Osteoblast (primary cell): ENCODE measurements at places on chromosomes 11 and 22. TPM values are rescaled to one million over a fixed set of nuclear protein-coding genes. Genes with fewer than 3 reads are reported as not detected.
A peak's percentile ranks its signal among the peaks of the same experiment; 100 is the strongest.

- peak; percentile 71 for DNase-seq
Observed at GRCh38 chr11:73139476-73140198, 2.5 kb downstream of the FCHSD2 start.

DNA sequence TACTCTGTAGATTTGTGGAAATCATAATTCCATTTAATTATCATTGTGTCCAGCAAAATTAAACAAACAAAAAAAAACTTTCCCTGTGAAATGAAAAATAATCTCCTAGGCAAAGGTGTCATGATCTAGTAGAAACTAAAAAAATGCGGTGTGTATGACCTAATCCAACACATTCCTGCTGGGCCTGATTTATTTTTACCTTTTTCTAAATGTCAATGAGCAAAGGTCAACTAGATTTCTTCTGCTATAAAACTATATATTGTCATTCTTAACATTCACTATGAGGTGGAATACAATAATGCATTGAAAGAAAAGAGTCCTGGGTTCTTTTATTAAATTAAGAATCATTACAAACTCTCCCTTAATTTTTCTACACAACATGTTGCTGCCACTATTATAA is 57.1 kb upstream of the MN1 start:
- no peak for DNase-seq

GRCh38 chr11:96508861-96509260 is 119.0 kb downstream of the JRKL start:
- no peak for DNase-seq

GRCh38 chr22:22703715-22704114 is 59.3 kb downstream of the GGTLC2 start:
- DNase-seq, result peak; percentile 52

DNA sequence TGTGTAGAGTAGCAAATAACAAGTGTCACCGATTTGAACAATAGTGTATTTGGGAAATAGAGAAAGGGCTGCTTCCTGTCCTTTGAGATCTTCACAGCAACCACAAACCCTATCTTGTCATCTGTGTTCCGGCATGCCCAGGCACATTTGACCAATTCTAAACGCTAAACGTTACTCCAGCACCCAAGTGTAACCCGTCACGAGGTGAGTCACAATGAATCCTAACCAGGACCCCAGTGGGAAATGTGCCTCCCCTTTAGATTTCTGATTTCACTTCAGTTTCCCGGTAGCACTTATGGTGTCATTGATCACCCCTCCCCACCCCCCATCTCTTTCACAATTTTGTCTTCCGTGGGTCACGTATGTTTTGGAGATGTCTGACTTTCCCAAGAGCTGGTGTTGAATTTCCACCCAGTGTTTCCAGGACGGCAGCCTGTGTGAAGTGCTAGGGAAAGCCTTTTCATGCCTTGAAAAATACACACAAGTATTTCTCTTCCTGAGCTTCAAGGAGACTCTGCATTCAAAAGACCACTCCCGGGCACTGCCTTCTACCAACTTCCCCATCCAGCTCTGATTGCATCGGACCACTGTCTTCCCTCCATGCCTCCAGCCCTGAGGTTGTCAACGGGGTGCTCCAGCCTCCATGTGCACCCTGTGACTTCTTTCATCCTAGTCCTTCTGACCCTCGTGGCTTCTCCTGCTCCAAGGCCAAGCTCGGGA is 10.5 kb upstream of the C11orf24 start:
- peak; percentile 45 for DNase-seq

DNA sequence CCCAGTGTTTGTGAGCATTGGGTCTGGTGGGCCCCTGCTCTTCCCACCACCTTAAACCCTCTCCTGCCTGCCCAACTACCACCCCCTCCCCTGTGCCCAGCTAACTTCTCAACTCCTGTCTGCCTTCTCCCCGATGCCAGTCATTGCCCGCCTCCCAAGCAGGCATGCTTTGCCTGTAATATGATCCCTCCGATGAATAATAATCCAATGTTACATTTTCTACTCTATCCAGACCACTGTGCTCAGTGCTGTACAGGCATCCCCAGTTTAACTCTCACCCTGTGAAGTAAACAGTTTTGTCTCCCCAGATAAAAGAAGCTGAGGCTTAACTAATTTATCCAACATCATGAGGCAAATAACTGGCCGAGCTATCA is 35.5 kb upstream of the OLFML1 start:
- no peak for DNase-seq

DNA sequence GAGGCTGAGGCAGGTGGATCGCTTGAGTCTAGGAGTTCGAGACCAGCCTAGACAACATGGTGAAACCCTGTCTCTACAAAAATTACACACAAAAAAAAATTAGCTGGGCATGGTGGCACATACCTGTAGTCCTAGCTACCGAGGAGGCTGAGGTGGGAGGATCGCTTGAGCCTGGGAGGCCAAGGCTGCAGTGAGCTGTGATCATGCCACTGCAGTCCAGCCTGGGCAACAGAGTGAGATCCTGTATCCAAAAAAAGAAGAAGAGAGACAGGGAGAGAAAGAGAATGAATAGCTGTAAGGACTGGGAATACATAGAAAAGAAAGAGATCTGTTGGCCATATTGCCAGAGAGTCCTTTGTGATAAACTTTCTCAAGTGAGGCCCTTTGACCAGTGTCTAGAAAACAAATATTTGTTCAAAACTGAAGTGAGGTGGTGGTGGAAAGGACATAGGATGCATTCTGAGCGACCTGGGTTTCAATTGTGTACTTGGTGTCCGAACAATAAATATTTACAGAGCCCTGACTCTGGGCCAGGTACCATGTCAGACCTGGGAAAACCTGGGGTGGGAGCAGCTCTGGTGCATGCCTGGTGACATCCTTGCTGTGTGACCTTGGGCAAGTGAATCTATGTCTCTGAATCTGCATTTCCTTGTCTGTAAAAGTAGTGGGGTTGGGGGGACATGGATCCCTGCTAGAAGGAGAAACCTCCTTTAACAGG is 89.6 kb upstream of the CRYBB3 start:
- DNase-seq, result no peak

- peak; percentile 71 for DNase-seq
Observed at GRCh38 chr11:1773131-1773993, 9.6 kb upstream of the CTSD start.

DNA sequence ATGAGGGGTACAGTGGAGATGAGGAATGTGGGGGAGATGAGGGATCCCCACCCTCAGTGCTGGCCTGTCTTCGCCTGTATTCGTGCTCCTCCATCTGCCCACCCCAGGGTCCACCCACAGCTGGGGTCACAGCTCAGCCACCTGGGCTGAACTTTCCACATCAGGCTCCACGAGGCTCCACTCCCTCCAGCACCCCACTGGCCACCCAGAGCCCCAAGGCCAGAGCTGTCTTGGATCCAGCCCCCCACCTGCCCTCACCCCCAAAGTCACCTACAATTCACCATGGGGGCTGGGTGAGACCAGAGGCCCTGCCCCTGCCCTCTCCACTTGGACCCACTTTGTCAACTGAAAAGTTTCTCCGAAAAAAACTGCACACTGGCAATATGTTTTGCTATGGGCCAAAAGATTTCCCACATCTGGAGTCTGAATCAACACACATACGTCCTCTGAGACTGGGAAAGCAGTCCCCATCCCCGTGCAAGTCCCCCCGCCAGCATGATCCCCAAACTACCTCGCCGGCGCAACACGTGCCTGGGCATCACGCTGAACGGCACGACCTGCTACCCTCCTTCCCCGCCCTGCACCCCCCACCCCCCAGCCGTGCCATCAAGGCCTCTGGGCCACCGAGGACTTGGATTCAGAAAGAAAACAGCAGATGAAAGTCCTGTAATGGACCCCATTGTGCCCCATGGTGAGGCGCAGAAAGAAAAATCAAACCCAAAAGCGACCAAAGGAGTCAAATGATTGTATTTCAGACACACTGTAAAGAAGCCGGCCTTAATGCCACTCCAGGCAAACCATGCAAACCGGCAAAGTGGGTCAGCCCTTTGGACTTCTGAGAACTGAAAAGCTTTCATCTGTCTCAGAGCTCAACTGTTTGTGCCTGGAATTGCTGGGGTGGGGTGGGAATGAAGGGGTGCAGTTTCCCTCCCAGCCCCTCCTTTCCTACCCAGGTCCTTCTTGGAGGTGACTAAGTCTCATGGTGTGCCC is 16.5 kb upstream of the GAL start:
- DNase-seq, result peak; percentile 27

DNA sequence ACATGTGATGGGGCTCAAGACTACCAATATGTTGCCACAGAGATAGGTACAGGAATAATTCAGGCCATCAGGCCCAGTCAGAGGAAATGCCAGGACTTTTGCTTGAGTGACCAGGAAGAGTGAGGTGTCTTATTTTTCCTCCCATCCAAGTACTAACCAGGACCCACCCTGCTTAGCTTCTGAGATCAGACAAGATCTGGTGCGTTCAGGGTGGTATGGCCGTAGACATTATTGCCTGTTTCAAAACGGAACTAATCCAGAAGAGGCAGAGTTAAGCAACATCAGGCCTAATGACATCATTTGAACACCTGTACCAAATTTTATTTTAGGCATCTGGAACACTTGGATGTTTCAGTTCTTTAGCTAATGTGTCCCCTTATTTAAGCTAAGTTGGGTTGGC is 205.5 kb upstream of the POU2AF2 start:
- no peak for DNase-seq

DNA sequence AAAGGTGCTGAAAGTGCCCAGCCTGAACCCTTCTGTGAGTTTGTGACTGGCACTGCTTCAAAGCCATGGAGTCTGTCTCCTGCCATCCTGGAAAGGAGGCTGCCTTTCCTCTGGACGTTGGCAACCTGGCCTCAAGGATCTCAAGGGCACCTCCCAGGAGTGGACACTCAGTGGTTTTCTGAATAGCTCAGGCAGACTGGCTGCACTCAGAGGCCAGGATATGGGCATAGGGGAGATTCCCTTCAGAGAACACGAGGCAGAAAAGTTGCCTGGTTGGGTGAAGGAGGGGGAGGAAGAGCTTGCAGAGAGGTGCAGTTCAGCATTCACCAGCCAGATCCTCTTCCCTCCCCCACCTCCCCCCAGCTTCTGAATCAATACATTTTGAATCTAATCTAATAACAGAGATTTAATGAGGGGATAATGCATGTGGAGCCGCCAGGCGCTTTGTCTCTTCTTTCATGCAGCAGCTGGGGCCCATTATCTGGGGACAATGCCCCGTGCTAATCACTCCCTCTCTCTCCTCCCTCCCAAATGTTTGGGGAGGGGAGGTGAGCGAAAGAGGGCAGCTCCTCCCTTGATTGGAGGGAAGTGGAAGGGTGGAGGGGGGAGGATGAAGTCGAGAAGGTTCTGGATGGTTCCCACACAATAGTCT is 17.7 kb downstream of the HTR3A start:
- no peak for DNase-seq

GRCh38 chr11:21650961-21651360 is 541.9 kb upstream of the ANO5 start:
- no peak for DNase-seq

- DNase-seq, result peak; percentile 84
Observed at GRCh38 chr11:58905721-58906547, 33.4 kb upstream of the GLYATL1 start.

DNA sequence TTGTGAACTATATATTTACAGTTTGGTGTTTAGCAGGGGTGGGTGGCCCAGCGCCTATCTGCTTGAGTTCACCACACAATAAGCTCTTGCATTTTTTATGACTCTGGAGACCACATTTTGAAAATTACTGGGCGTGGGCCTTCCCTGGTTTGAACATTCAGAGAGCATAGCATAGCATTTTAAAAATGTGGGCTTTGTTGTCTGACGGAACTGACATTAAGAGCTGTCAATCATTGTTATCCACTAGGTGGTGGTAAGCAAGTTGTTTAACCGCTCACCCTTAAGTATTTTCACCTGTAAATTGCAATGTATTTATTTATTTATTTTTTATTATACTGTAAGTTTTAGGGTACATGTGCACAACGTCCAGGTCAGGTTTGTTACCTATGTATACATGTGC is 1.0 kb downstream of the NLRP14 start:
- no peak for DNase-seq

- DNase-seq, result no peak
Observed at GRCh38 chr11:130416530-130416882, 11.9 kb downstream of the ADAMTS8 start.

GRCh38 chr11:87063982-87064381 is 26.2 kb downstream of the TMEM135 start:
- DNase-seq, result peak; percentile 17

DNA sequence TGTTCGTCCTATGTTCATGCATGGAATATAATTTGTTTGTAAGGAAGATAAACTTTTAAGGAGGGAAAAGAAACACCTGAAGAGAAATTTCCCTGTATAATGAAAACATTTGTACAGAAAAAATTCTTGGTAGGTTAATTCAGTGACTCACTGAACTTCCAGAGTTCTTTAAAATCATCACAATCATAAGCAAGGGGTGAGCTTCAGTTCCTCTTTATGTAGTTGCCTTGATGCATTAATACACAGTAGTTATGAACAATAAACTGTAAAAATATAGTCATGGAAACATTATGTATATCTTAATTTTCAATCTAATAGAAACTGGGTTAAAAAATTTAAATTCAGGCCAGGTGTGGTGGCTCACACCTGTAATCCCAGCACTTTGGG is 1.1 kb upstream of the C11orf65 start:
- DNase-seq, result no peak

DNA sequence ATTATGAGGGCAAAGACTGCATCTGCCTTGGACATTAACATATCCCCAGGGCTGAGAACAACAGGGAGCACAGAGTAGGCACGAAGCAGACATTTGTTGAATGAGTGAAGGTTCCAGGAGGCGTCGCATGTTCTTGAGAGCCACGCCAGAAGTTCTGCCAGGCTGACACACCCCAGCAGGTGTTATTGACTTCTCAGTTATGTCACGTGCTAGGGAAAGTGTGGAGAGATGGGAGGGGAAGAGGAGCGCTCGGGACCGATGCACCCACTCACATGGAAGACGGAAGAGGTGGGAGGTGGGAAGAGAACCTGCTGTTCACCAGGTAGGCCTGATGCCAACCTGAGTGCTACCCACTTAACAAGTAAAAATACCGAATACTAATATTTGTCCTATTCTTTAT is 232.8 kb downstream of the LARGE1 start:
- no peak for DNase-seq

DNA sequence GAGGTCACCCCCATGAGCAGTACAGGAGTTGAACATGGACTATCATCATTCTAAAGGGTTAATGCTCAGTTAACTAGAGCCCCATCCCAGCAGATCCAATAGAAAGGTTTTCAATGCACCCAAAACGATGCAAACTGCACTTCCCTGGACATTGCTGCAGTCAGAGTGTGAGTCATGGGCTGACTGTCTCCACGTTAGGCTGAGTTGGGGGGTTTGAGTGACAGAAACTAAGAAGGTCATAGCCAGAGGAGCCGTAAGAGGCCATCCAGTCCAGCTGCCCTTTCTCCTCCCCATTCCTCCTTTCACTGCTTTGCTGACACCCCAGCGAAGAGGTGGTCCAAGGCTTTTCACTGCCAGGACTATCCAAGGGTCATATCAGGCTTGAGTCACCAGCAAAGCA is 10.5 kb upstream of the OR2AT4 start:
- no peak for DNase-seq

GRAP2 gene
- not detected in 2 replicates for total RNA-seq

SAA2 gene
- under 0.01 TPM in 1 of 2 replicates, not detected in the other for total RNA-seq

TSPAN18 gene
- total RNA-seq, result 3.2 and 5.8 TPM in 2 replicates

NADSYN1 gene
- total RNA-seq, result 69.5 and 81.1 TPM in 2 replicates

SCT gene
- total RNA-seq, result not detected in 2 replicates

FAM83F gene
- total RNA-seq, result not detected in 2 replicates

SCGB1D2 gene
- total RNA-seq, result not detected in 2 replicates

TBX1 gene
- total RNA-seq, result under 0.01 TPM in 1 of 2 replicates, not detected in the other

CNGA4 gene
- under 0.01 TPM in 2 replicates for total RNA-seq

IL17REL gene
- total RNA-seq, result not detected in 2 replicates

NXPE2 gene
- under 0.01 and 0.29 TPM in 2 replicates for total RNA-seq

MMP13 gene
- total RNA-seq, result 1.8 and 2.5 TPM in 2 replicates
